ENCODE measurements at places on chromosomes 16 and 17.
A peak's percentile ranks its signal among the peaks of the same experiment; 100 is the strongest.

DNA sequence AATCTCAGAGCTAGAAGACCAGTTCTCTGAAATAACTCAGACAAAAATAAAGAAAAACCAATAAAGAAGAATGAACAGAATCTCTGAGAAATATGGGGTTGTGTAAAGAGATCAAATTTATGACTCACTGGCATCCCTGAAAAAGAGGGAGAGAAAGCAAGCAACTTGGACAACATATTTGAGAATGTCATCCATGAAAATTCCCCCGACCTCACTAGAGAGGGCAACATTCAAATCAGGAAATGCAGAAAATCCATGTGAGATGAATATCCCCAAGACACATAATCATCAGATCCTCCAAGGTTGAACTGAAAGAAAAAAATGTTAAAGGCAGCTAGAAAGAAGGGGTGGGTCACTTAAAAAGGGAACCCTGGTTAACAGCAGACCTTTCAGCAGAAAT lies 32.1 kb downstream of the TANC2 start:
- no peak for DNase-seq

- no peak for DNase-seq
Measured at GRCh38 chr17:38658741-38659345, 15.9 kb downstream of the EPOP start.

- DNase-seq: no peak
Measured at GRCh38 chr17:55159251-55159650, 105.5 kb upstream of the HLF start.

- DNase-seq: no peak
Measured at GRCh38 chr16:70686376-70687101, 686 bp upstream of the MTSS2 start.

GRCh38 chr17:48539177-48539576 lies 5.7 kb downstream of the HOXB2 start:
- no peak for DNase-seq

DNA sequence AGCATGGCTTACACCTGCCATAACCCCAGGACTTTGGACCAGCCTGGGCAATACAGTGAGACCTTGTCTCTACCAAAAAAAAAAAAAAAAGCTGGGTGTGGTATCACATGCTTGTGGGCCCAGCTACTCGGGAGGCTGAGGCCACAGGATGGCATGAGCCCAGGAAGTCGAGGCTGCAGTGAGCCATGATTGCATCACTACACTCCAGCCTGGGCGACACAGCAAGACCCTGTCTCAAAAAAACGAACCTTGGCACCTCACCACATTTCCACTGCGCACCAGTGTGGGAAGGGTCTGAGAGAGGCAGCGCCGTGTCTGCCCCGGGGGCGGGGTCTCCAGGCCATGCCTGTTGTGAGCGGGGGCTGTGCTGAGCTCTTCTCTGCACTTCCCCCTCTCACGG lies 6.3 kb downstream of the ACSF3 start:
- no peak for DNase-seq

DNA sequence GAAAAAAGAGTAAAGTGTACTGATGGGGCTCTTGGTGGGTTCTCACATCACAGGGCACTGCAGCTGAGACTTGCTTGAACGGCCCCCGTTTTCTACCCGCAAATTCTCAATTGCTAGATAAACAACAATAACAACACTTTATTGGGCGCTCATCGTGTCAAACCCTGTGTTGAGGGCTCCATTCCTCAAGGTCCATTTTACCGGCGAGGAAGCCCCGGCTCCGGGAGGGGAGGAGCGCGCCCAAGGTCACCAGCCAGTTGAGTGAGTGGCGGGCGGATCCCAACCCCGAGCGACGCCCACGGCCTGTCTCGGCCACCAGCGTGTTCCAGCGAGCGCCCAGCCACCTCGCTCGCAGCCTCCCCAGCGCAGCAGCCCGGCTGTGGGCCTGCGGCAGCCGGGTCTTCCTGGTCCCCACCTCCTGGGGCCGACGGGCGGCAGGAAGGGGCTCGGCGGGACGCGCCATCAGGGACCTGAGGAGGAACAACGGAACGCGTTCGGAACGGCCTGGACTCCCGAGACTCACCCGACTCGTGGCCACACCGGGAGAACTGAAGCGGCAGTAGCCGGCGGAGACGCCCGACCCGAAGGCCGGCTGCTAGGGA lies 373 bp downstream of the CMC2 start:
- DNase-seq: no peak

DNA sequence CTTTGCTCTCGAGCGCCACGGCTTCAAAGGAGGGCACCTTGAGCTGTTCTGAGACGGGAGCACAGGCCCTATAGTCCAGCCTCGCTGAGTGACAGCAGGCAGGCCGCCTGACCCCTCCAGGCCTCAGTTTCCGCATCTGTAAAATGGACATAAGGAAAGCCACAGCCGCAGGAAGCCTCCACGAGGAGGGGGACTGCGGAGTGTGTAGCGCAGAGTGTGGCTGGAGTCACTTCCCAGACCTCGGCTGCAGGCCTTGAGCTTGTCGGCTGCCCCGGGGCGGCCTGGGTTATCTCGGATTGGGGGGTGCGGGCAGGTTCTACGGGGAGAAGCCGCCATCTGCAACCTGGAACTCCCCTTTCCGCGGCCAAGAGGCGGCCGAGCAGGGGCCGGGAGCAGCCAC lies 40.8 kb downstream of the ZFPM1 start:
- no peak for DNase-seq

DNA sequence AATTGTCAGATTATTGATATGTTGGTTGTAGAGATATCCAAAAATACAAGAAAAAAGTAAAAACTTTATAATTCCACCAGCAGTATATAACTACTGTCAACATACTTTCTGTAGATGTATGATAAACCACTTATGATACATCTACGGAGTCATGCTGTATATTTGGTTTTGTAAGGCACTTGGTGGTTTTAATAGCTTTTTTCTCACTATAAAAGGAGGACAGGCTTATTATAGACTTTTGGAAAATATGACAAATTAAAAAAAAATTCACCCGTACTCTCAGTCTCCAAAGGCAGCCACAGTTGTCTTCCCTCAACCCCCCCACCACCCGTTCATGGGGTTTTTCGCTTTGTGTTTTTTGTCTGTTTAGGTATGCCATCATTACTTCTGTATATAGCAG lies 14.8 kb downstream of the RAI1 start:
- DNase-seq: no peak

DNA sequence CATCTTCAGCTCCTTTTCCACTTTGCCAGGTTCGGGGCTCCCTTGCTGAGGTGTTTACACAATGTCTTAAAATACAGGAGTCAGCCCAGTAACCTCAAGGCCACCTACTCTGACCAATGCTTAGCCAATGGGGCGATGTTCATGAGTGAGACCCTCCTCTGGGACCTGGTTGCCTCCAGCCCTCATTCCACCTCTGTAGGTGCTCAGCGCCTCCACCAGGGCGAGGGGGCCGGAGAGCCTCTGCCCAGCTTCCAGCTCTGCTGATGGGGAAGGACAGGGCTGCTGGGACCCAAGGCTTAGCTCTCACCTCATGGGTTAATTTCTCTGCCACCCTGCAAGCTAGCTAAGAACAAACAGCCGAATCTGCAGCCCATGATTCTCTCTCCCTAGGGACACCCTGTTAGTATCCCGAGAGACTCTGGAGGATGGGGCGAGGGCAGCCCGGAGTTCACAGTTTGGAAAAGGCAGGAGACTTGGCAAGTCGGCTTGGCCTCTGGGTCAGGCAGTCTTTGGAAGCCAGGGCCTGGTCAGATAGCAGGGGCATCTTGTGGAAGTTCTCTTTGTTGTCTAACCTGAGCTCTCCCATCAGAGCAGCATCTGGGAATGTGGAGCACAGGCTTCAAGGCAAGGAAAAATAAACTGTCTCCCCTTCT lies 16.2 kb downstream of the SRCIN1 start:
- DNase-seq: no peak

- DNase-seq: peak; percentile 48
Measured at GRCh38 chr17:39623356-39623950, 3.3 kb upstream of the PPP1R1B start.

GRCh38 chr17:27666831-27667560 lies 36.0 kb downstream of the LGALS9 start:
- DNase-seq: no peak

DNA sequence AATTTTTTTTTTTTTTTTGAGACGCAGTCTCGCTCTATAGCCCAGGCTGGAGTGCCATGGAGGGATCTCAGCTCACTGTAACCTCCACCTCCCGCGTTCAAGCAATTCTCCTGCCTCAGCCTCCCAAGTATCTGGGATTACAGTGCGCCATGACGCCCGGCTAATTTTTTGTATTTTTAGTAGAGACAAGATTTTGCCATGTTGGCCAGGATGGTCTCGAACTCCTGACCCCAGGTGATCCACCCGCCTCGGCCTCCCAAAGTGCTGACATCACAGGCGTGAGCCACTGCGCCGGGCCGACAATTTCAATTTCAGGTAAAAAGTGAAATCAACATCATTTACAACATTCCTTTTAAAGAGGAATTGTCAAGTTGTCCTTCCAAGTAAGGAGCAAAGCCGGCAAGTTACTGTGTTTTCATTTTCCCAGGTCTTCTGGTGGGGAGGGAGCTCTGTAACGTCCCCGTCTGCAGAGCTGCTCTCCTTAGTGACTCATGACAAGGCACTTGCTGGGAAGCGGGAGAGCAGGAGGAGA lies 873 bp downstream of the NPLOC4 start:
- DNase-seq: no peak

DNA sequence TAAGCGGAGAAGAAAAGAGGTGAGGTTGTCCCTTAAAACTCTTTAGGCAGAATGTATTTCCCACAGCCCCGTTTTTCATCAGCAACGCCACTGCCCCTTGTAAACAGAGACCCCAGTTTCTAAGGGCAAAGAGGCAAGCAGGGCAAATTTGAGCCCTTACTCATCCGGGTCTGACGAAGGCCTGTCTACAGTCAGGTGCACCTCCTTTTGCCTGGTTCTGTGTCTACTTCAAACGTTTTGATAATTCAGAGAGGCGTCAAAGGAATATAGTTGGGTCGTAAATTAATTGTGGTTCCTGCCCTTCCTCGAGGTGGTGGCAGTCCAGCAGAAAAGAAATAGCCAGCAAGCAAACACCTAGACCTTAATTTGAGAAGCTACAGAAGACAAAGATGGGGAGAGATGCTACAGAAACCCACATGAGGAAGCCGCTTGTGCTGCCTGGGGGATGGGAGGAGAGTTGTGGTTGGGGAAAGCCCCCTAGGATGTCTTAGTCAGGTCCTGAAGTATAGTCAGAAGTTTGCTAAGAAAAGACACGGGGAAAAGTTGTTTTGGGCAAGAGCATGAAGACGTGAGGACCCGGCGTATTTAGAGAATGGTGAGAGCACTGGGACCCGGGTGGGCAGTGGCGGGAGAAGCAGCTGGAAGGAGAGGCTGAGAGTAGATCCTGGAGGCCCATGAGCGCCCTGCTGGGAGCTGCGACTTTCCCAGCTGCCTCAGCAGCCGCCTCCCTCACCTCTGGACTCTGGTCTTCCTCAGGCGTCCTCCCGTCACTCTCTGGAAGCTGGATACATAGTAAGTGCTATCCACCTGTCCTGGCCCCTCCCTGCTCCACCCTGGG lies 2.4 kb downstream of the FBRS start:
- DNase-seq: no peak

DNA sequence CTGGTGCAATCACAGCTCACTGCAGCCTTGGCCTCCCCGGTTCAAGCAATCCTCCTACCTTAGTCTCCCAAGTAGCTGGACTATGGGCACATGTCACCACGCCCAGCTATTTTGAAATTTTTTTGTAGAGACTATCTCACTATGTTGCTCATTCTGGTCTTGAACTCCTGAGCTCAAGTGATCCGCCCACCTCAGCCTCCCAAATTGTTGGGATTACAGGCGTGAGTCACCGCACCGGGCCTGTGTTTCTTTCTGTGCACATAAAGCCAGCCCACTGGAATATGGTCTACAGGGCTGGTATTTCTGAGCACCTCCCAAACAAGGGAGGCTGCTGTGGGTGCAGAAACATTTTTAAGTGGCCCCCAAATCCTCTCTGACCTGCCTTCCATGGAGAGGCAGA lies 8.4 kb downstream of the TMEM95 start:
- no peak for DNase-seq

DNA sequence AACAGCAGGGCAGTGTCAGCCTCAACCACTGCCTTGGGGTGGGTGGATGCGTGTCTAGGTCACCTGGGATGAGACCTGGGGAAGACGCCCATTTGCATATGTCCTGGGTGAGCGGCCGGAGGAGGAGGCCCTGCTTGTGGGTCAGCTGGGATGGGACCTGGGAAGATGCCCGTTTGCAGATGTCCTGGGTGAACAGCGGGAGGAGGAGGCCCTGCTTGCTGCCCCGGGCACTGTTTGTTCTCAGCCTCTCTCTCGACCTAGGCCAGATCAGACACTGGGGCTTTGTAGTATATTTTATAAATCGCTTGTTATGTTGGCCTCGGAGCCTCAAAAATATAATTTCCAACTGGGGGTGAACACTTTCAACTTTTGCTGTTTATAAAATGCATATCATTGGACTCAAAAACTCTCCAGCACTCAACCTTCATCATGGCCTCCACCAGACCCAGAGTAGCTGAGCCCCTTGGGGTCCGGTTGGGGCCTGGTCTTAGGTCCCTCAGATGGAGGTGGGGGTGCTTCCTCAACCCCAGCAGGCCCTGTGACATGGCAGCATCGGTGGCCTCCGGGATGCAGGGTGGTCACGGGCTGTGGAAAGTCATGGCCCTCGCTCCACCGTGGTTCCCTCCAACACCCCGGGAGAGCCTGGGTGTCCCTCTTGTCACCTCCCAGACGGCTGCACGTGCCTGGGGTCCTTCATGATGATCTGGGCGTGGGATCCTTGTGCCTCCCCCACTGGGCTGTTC lies 17.3 kb downstream of the DBNDD1 start:
- DNase-seq: no peak

GRCh38 chr17:77128896-77129567 lies 11.7 kb upstream of the SEC14L1 start:
- DNase-seq: no peak

DNA sequence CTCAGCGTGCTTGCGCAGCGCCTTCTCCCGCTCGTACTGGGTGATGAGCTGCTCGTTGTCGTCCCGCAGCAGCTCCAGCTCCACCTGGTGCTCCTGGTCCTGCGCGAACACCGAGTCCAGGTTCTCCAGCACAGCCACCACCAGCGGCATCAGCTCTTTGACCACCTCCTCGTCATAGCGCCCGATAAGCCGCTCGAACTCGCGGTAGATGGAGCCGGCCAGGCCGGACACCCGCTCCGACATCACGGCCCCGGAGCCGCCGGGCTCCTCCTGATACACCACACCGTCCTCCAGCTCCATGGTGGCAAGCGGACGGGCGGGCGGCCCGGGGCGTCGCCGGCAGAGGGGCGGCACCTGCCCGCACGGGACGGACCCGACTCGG lies 320 bp downstream of the SPAG9 start:
- DNase-seq: no peak

DNA sequence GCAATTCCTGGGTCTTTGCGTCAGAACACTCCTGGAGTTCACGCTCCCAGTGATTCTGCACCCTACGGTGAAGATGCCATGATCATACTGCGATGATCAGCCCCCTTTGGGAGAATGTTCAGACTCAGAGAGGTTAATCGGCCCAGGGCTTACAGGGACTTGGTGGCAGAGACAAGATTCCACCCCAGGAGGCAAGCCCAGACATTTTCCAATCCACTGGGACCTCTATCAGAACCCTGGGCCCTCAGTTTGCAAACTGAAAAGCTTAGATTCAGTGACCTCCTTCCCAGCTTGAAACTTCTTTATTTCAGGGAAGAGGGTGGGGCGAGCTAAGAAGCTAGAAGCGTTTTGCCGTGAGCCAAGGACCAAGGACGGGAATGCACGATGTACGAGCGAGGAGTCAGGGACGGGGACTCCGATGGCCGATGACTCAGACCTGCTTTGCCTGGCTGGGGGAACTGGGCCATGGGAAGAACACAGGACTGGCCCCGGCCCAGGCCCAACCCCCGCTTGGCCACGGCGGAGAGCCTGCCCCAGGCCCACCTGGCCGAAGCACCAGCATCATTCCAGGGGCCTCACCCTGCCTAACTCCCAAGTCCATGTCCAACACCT lies 34.7 kb downstream of the SOCS3 start:
- DNase-seq: no peak

GRCh38 chr16:50169555-50170096 lies 16.5 kb downstream of the TENT4B start:
- no peak for DNase-seq

Measured in NCI-H2107 (cell line).